ENCODE measurements at places on chromosomes 7 and 10.

DNA sequence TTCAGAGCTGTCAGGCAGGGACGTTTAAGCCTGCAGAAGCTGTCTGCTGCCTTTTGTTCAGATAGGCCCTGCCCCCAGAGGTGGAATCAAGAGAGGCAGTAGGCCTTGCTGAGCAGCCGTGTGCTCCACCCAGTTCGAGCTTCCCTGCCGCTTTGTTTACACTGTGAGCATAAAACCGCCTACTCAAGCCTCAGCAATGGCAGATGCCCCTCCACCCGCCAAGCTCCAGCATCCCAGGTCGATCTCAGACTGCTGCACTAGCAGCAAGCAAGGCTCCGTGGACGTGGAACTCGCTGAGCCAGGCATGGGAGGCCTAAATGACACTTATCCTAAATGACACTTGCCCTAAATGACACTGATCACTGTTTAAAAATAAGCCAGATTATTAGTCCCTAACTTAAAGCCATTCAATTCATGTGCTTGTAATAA, 6.8 kb upstream of the ASB15 start:
- no peak for DNase-seq

DNA sequence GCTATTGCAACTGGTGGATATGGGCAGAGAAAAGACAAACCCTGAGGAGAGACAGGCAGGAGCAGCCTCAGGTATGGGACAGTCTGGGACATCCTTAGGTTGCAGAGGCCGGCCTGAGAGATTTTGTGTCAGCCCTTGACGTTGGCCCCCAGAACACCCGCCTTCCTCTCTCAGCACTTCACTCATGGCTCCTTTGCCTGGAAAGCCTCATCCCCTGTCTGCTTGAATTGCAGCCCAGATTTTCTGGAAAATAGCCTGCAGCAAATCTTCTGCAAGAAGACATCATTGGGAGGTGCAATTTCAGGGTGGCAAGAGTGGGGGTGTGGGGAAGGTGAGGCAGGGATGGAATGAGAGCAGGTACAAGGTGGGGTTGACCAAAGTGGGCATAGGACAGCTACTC, 2.2 kb upstream of the FRMD4A start:
- DNase-seq: no peak

- DNase-seq: no peak
Observed at GRCh38 chr10:60197206-60197605, 192.5 kb downstream of the ANK3 start.

GRCh38 chr7:46294381-46294780, 373.3 kb upstream of the IGFBP3 start:
- no peak for DNase-seq

- DNase-seq: no peak
Observed at GRCh38 chr10:96301616-96302015, 2.6 kb upstream of the DNTT start.

- DNase-seq: no peak
Observed at GRCh38 chr10:42887734-42888503, 105.3 kb downstream of the BMS1 start.

- no peak for DNase-seq
Observed at GRCh38 chr10:78895469-78895868, 173.3 kb upstream of the ZMIZ1 start.
